ENCODE measurements at places on chromosomes 7 and 10.

DNA sequence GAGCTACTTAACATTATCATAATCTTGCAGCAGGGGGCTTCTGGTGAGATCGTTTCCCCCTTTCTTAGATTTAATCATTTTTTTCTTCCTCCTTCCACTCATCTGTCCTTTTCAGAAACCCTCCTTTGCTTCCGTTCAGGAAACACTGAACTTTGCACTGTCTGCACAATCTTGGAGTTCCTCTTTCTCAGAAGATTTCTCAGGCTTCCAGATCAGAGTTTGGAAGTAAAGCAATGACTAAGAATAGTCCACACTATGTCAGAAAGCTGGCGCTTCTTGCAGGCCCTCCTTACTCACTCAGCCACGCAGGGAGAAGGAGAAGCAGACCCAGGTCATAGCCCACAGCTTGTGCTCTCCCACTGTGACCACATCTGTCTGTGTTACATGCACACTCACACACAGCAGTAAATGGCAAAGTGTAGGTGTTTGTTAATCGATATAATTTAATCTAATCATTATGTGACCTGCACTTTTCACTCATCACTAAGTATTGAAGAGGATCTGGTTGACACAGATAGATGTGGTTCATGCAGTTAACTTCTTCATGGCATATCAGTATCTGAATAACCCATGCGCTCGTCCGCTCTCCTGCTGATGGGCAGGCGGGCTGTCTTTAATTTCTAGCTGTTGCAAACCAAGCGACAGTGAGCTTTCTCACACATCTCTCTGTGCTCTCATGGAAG is 30.2 kb downstream of the ALOX5 start:
- H3K27me3 ChIP-seq: no peaks in the 10 kb centered on the region
- peaks cover 32% of the 10 kb centered on the region for H3K36me3 ChIP-seq
- H3K4me1 ChIP-seq: peaks cover 40% of the 10 kb centered on the region
- peak; percentile 47 for DNase-seq
- H3K4me3 ChIP-seq: no peak overlapping the region
- H3K27ac ChIP-seq: peak overlapping the region; percentile 65

DNA sequence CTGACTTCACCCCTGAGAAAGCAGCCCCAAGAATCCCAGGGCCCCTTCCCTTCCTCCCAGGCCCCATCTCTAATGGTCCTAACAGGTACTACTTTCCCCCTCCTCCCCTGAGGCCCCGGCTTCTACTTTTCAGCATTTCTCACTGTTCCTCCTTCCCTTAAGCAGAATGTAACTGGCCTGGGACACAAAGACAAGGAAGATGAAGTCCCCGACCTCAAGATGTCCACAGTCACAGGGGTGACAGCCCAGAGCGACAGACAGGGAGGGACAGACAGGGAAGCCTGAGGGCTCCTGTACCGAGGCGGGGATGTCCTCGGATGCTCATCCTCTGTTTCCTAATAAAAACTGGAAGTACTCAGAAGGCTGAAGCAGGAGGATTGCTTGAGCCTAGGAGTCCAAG is 11.6 kb downstream of the AOC1 start:
- DNase-seq: no peak
- no peak overlapping the region for H3K27ac ChIP-seq
- no peak overlapping the region for H3K4me3 ChIP-seq
- no peaks in the 10 kb centered on the region for H3K36me3 ChIP-seq
- peaks cover 23% of the 10 kb centered on the region for H3K27me3 ChIP-seq

GRCh38 chr7:19090526-19090925 is 26.9 kb downstream of the TWIST1 start:
- no peaks in the 10 kb centered on the region for H3K36me3 ChIP-seq
- no peak for DNase-seq
- H3K27me3 ChIP-seq: peaks cover 9% of the 10 kb centered on the region
- no peak overlapping the region for H3K4me3 ChIP-seq
- no peak overlapping the region for H3K27ac ChIP-seq

DNA sequence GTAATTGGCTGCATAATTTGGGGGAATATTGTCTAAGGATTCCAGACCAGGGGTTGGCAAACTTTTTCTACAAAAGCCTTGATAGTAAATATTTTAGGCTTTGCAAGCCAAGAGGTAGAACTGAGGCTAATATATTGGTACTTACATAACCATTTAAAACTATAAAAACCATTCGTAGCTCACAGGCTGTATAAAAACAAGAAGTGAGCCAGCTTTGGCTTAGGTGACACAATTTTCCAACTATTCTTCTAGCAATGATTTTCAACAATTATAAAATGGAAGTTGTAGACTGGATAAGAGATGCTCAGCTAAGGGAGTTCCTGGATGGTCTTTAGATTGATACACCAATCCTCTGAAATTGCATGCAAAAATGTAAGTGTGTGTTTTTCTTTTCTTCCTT is 1.4 kb downstream of the GPR141 start:
- no peak overlapping the region for H3K27ac ChIP-seq
- H3K4me3 ChIP-seq: no peak overlapping the region
- no peaks in the 10 kb centered on the region for H3K36me3 ChIP-seq
- DNase-seq: no peak
- peaks cover 15% of the 10 kb centered on the region for H3K4me1 ChIP-seq
- H3K27me3 ChIP-seq: peaks cover 69% of the 10 kb centered on the region

DNA sequence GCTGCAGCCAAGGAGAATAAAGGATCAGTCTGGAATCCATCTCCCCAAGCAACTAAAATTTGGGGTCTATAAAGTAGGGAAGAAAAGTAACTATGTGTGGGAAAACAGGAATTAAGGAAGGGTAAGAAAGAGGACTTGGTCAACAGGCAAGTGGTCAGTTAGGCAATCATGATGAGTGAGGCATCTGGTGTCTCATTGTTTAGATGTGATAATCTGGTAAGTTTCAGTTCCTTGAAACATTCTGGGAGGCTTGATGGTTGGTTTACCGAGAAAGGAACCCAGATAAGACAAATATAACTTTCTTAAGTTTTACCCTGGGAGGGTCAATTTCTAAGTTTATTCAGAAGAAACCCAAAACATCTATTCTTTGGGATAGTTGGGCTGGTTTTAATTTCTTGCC is 22.3 kb downstream of the HYAL4 start:
- no peaks in the 10 kb centered on the region for H3K4me1 ChIP-seq
- no peaks in the 10 kb centered on the region for H3K36me3 ChIP-seq
- no peak overlapping the region for H3K4me3 ChIP-seq
- H3K27ac ChIP-seq: no peak overlapping the region

DNA sequence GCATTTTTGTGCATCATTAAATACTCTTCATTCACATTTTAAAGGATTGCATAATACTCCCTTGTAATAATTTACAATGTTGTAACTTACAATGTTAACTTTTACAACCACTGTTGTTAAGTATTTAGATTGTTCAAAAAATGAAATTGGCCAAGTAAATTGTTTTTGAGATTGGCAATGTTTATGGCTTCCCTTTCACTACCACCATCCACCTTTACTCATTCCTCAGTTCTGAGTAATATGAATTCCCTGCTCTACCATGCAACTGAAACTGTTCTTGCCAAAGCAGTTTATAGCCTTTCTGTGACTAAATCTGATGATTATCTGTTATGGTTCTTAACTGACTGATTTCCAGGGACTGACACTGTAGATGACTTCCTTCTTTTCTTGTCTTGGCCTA is 80.5 kb upstream of the TMEM106B start:
- peaks cover 4% of the 10 kb centered on the region for H3K27me3 ChIP-seq
- no peak overlapping the region for H3K4me3 ChIP-seq
- H3K27ac ChIP-seq: no peak overlapping the region
- no peaks in the 10 kb centered on the region for H3K36me3 ChIP-seq
- H3K4me1 ChIP-seq: no peaks in the 10 kb centered on the region

DNA sequence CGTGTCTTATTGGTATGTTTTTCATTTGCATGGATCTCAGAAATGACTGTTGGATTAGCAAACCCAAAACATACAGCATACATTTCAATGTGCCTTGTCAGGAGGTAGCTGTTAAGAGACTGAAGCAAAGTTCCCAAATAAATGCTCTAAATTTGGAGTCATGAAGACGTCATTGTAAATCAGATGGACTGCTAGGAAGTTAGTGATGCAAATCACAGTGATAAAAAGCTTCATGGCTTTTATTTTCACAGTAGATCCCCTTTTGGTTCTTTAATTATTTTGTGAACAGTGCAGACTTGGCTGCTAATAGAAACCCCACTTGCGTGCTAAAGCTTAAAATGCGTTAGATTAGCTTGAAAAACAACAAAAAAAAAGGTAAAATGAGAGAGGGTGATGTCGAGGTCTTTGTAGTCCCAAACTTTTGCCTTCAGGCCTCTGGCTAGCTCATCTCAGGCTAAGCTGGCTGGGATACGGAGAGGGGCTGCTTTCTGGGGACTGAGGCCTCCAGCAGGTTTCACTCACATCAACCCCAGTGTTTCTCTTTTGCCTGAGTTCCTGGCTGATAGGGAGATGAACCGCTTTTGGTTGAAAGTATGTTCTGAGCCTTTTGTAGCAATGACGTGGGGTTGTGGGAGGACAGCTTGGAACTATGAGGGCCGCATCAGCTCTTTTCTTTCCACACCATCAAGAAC is 107.1 kb upstream of the CDCA7L start:
- DNase-seq: no peak
- H3K36me3 ChIP-seq: no peaks in the 10 kb centered on the region
- no peak overlapping the region for H3K4me3 ChIP-seq
- no peak overlapping the region for H3K27ac ChIP-seq

DNA sequence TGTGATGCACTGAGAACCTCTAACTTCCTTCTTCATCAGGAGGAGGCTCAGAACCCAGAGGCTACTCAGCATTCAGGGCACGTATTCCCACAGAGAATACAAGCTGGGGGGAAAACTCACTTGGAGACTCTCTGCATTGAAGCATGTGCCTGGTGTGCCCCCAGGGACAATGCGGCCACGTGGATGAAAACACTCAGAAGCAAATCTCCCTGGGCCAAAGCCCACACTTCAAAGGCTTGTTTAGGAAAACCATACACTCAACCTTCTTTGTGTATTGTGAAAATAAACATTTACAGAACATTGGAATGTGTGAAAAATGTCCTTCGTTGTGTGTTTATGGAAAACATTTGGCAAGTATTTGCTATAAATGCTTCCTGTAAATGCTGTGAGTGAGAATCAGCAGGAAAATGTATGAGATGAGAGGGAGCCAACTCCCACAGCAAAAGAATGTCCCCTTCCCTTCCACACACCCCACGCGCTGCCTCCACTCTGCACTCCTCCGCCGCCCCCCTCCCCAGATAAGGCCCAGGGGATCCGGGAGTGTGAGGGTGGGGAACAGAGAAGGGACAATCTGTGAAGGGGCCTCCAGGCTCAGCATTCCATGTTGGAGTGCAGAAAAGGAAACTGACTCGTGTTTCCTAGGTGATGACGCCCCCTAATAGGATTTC is 339.5 kb downstream of the ELMO1 start:
- H3K36me3 ChIP-seq: peaks cover 43% of the 10 kb centered on the region
- no peaks in the 10 kb centered on the region for H3K27me3 ChIP-seq

- DNase-seq: no peak
- H3K27me3 ChIP-seq: no peaks in the 10 kb centered on the region
- H3K36me3 ChIP-seq: peaks cover 7% of the 10 kb centered on the region
- H3K4me3 ChIP-seq: no peak overlapping the region
- H3K27ac ChIP-seq: no peak overlapping the region
Observed at GRCh38 chr10:73876971-73877370, 2.6 kb upstream of the CAMK2G start.

- H3K27ac ChIP-seq: no peak overlapping the region
- no peak overlapping the region for H3K4me3 ChIP-seq
- no peak for DNase-seq
- no peaks in the 10 kb centered on the region for H3K4me1 ChIP-seq
- H3K27me3 ChIP-seq: no peaks in the 10 kb centered on the region
- no peaks in the 10 kb centered on the region for H3K36me3 ChIP-seq
Observed at GRCh38 chr7:47901542-47901941, 46.7 kb downstream of the PKD1L1 start.

DNA sequence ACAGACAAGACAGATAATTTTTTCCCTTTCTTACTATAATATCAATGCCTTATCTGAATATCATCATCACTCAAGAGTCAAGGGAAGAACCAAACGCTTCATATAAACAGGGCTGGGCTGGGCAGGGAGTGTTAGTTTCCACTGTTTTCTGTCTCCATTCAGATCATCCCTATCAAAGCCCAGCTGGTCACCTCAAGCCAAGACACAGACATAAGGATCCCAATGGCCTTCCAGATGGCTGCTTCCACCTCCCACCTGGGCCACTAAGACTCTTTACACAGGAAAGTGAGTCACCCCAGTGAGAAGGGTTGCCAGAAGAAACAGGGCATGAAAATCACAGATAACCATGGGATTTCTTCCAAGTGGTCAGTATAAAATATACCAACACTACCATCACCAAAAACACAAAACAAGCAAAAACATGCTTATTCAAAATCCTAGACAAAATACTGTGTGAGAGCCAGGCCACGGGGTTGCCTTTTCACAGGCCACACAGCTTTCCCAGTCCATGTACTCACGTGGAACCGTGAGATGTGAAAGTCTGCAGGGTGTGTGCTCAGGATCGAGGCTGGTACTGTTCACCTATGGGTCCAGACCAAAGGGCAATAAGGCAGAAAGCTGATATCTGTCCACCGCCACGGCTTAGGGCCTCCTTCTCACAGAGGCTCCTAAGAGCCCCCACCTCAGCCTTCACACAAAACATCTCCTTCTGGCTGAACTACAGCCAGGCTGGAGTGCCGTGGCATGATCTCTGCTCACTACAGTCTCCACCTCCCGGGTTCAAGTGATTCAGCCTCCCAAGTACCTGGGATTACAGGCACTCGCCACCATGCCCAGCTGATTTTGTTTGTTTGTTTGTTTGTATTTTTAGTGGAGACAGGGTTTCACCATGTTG is 5.7 kb downstream of the PRSS1 start:
- H3K27me3 ChIP-seq: no peaks in the 10 kb centered on the region
- H3K4me1 ChIP-seq: no peaks in the 10 kb centered on the region
- no peaks in the 10 kb centered on the region for H3K36me3 ChIP-seq
- H3K27ac ChIP-seq: no peak overlapping the region
- DNase-seq: no peak
- no peak overlapping the region for H3K4me3 ChIP-seq

DNA sequence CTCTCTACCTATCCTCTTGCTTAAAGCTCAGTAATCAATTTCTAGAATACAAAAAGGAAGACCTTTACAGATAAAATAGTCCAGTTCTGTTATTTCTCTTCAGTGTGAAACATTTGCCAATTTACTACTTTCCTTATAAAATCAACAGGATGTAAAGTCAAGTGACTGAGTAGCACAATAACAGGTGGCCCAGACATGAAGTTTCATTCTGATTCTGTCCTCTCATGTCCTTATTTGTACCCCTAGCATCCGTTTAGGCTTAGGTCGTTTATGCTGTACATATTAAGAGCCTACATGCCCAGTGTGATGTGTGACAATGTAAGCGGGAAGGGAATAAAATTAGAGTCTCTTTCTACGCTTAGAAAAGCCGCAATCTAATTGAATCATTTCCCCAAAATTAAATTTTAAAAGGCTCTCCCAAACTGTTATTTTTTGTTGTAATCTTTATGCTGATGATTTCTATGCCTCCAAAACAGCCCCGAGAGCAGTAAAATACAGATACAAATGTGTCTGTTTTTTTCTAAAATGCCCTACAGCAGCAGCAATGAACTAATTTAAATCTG is 29.1 kb downstream of the EPC1 start:
- H3K27me3 ChIP-seq: no peaks in the 10 kb centered on the region
- peaks cover 41% of the 10 kb centered on the region for H3K4me1 ChIP-seq
- peaks cover 43% of the 10 kb centered on the region for H3K36me3 ChIP-seq
- H3K4me3 ChIP-seq: peak overlapping the region; percentile 58
- H3K27ac ChIP-seq: peak overlapping the region; percentile 68

All from stimulated activated naive B cell treated with anti-CD40 and anti-IgM and Interleukin-4, amounts not matched to agents 10 μg/mL and 1 μg/mL and 100 μg/mL, for 72 hours (primary cell).